Activated CD4-positive, alpha-beta T cell treated with anti-CD3 and anti-CD28 coated beads, Interleukin-2, amount 50 U/mL, for 4 hours (primary cell): ENCODE measurements at places on chromosomes 6 and 20.
A peak's percentile ranks its signal among the peaks of the same experiment; 100 is the strongest.

GRCh38 chr6:106090001-106090400 is 3.9 kb downstream of the PRDM1 start:
- no peak for DNase-seq

DNA sequence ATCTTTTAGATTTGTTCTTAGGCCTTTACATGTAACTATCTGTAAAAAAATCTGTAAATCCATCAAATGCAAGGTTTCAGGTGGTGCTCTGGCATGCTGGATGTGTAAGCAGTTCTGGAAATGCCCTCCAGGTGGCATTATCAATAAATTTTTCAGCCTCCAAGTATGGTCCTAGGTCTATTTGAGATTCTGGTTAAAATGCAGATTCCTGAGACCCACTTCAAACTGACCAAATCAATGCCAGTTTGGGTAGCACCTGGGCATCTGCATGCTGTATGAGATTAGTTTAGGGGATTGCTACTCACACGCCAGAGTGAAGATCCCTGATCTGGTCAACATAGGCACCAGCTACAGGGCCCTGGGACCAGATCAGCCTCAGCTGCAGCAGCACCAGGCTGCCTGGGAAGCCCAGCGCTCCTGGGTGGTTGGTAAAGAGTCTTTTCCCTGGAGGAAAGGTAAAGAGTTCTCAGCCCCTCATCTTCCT is 507.3 kb upstream of the CITED2 start:
- no peak for DNase-seq

GRCh38 chr6:115838763-115839401 is 221.8 kb downstream of the FRK start:
- no peak for DNase-seq

GRCh38 chr20:11305406-11305805 is 612.3 kb upstream of the BTBD3 start:
- DNase-seq: no peak

GRCh38 chr6:37177077-37177934 is 7.4 kb downstream of the PIM1 start:
- DNase-seq: no peak

DNA sequence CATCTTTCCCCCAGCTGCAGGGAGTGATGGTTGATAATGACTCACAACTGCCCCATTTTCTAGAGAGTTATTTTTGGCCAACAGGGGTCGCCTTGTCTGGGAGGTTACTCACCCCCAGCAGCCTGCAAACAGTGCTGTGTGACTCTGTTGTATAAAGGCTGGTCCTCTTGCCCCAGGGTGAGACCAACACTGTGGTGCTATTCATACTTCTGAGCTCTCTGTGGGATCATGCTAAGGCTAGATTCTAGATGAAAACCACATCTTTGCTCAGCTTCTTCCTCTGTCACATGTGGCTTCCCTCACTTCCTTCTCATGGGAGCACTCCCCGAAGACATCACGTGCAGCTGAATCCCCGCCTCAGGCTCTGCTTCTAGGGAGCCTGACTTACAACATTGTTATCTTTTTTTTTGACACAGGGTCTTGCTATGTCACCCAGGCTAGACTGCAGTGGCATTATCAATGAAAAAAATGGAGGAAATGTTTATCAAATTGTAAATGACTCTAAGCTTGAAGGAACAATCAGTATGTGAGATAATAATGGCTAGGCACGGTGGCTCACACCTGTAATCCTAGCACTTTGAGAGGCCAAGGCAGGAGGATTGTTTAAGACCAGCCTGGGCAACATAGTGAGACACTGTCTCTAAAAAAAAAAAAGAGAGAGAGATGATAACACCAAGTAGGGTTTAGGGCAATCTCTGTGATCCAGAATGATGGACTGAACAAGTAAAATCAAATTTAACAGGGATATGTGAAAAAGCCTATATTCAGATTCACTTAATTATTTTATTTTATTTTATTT is 55.7 kb upstream of the SLC23A2 start:
- DNase-seq: peak; percentile 67

- no peak for DNase-seq
Observed at GRCh38 chr20:11880680-11881079, 37.0 kb upstream of the BTBD3 start.
